ENCODE measurements at places on chromosomes 1 and 21.

- DNase-seq: no peak
Observed at GRCh38 chr1:172321451-172321850, 99.0 kb upstream of the C1orf105 start.

- no peak for DNase-seq
Observed at GRCh38 chr1:80827666-80828065, 973.1 kb upstream of the ADGRL2 start.

GRCh38 chr1:76013206-76013581 is 61.4 kb upstream of the ST6GALNAC3 start:
- no peak for DNase-seq

- peak; percentile 76 for DNase-seq
Observed at GRCh38 chr1:203702130-203702577, 62.8 kb upstream of the LAX1 start.

GRCh38 chr1:23889074-23889473 is 21.0 kb upstream of the FUCA1 start:
- DNase-seq: no peak

GRCh38 chr1:229843627-229844238 is 217.7 kb downstream of the URB2 start:
- DNase-seq: no peak

DNA sequence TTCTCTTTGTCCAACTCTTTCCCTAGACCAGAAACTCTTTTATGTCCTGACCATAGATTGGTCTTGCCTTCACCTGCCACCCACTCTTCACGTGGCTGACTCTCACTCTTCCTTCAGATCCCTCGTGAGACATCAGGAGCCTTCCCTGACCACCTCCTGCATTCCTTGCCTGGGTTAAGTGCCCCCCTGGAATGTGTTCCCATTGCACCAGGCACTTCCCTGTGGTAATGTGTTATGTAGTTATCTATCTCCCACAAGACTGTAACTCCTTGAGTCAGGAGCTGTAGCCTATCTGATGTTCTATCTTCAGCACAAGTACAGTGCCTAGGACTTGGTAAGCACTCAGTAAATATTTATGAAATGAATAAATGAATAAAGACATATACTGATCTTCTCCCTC is 111.2 kb upstream of the CTTNBP2NL start:
- no peak for DNase-seq

DNA sequence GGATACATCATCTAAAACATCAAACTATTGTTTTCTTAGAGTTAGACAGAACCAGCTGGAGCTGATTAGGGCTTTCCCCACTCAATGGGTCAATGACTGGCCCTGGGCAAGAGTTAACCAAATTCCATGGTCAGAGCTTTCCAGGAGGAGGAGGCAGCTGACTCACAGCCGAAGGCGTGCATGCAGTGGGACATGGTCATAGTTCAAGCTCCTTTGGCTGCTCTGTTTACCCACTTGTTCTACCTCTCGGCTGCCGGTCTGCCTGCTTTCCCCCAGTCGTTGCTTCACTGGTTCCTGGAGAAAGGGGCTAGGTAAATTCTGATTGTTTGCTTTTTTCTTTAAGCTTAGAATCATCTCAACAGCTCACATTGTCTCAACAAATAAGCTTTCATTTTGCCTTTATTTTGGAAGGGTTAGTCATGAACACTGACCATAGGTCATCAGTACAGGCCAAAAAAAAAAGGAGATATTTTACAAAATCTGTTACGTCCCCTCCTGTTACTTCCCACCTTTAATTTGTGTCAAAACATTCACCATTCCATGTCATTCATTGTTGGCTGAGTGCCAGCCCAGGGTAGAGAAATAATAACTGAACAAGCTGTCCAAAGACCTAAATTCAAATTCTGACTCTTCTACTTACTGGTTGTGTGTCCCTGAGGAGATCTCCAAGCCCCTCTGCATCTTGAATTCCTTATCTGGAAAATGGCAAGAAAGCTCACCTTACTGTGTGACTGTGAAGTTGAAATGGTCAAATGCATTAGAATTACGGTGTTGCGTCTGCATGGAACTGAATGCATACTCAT is 12.0 kb downstream of the MAB21L3 start:
- DNase-seq: no peak

Measured in inflammatory macrophage treated with lipopolysaccharide for 1 hour (primary cell).